ENCODE measurements at places on chromosomes 11 and 22.
A peak's percentile ranks its signal among the peaks of the same experiment; 100 is the strongest.

DNA sequence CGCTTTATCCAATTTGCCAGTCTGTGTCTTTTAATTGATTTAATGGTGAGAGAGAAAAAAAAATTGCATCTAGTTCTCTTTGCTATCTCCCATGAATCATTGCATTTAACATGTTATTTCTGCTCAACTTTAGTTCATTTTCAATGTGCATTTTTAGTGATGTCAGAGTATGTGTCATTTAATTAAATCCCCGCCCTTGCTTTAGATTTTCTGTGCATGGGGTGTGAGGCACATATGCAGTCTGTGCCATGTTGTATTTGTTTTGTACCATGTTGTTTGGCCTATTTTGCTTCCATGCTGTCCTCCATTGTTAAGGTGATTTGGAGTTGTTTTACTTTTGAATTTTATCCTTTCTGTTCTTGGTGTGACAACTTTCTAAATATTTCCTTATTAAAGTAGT, 8.3 kb upstream of the NCR3LG1 start:
- H3K36me3 ChIP-seq = peaks cover 18% of the 10 kb centered on the region
- no peaks in the 10 kb centered on the region for H3K4me1 ChIP-seq
- no peaks in the 10 kb centered on the region for H3K27me3 ChIP-seq
- H3K4me3 ChIP-seq = no peak overlapping the region
- H3K27ac ChIP-seq = no peak overlapping the region
- DNase-seq = no peak

DNA sequence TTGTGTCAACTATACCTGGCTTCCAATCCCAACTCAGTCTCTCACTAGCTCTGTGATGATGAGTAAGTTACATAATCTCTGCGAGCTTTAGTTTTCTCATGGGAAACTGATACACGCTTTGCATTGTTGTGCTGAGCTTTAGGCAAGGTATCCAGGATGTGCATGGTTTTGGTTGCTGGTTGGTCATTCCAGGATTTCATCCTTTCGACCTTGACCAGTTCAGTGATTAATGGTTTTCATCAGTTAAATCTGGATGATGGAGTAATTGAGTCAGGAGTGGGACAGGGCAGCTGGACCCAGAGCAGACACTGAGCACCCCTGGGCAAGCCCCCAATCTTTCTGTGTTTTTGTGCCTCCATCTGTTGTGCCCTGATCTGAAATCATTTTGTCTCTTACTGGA, 417.3 kb upstream of the CADM1 start:
- H3K4me3 ChIP-seq = no peak overlapping the region
- no peaks in the 10 kb centered on the region for H3K4me1 ChIP-seq
- H3K27ac ChIP-seq = no peak overlapping the region
- H3K27me3 ChIP-seq = no peaks in the 10 kb centered on the region
- H3K36me3 ChIP-seq = no peaks in the 10 kb centered on the region
- DNase-seq = no peak

DNA sequence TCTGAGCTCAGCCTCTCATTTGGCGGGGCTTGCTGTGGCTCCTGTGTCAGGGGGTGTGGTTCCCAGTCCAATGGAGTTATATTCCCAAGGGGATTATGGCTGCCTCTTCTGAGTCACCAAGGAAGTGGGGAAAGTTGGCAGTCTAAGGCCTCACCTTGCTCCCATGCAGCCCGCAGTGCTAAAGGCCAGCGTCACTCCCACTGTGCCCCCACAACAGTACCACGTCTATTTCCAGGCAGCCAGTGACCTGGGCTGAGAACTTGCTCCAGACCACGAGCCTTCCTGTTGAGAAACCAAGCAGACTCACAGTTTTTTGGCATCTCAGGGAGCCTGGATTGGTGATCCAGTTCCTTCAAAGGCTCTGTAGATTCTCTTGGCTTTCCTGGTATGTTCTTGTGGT, 45.6 kb downstream of the OR2AT4 start:
- no peaks in the 10 kb centered on the region for H3K4me1 ChIP-seq
- H3K4me3 ChIP-seq = no peak overlapping the region
- H3K27me3 ChIP-seq = peaks cover 18% of the 10 kb centered on the region
- no peak overlapping the region for H3K27ac ChIP-seq
- no peak for DNase-seq

- H3K27ac ChIP-seq = no peak overlapping the region
- H3K36me3 ChIP-seq = no peaks in the 10 kb centered on the region
- H3K27me3 ChIP-seq = peaks cover 86% of the 10 kb centered on the region
- no peak for DNase-seq
- H3K4me3 ChIP-seq = no peak overlapping the region
- peaks cover 6% of the 10 kb centered on the region for H3K4me1 ChIP-seq
These were observed 11.3 kb upstream of the APOL4 start for GRCh38 chr22:36212901-36213300.

GRCh38 chr11:64125676-64126075, 40.2 kb downstream of the MACROD1 start:
- H3K4me3 ChIP-seq = no peak overlapping the region
- H3K4me1 ChIP-seq = peaks cover 16% of the 10 kb centered on the region
- H3K27me3 ChIP-seq = peaks cover 20% of the 10 kb centered on the region
- H3K36me3 ChIP-seq = no peaks in the 10 kb centered on the region

DNA sequence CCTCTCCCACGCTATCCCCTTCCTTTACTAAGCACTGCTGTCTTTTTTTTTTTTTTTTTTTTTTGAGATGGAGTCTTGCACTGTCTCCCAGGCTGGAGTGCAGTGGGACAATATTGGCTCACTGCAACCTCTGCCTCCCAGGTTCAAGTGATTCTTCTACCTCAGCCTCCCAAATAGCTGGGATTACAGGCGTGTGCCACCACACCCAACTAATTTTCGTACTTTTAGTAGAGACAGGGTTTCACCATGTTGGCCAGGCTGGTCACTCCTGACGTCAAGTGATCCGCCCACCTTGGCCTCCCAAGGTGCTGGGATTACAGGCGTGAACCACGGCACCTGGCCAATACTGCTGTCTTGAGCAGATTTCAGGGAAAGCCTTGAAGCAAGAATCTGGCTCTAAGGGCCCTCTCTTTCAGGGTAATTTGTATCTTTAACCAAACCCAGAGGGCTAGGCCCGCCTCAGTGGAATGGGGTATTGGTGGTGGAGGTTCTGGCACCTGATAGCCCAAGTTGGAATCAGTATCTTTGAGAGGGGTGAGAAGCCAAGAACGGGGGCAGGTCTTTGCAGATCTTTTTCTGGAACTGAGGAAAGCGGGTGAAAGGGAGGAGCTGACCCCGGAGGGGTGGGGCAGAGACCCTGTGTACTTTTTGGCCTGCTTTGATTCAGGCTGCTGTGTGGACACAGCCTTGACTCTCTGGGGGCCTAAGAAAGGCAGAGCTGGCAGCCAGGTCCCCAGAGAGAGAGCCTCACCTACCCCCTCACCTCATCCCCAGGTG, 37.0 kb downstream of the TRIOBP start:
- H3K27me3 ChIP-seq = peaks cover 6% of the 10 kb centered on the region
- DNase-seq = no peak
- no peaks in the 10 kb centered on the region for H3K4me1 ChIP-seq
- no peak overlapping the region for H3K27ac ChIP-seq
- no peak overlapping the region for H3K4me3 ChIP-seq

- peaks cover 11% of the 10 kb centered on the region for H3K36me3 ChIP-seq
- no peak overlapping the region for H3K4me3 ChIP-seq
- no peaks in the 10 kb centered on the region for H3K27me3 ChIP-seq
- H3K27ac ChIP-seq = no peak overlapping the region
- H3K4me1 ChIP-seq = no peaks in the 10 kb centered on the region
- DNase-seq = no peak
These were observed 103.8 kb downstream of the FAM168A start for GRCh38 chr11:73493956-73494598.

DNA sequence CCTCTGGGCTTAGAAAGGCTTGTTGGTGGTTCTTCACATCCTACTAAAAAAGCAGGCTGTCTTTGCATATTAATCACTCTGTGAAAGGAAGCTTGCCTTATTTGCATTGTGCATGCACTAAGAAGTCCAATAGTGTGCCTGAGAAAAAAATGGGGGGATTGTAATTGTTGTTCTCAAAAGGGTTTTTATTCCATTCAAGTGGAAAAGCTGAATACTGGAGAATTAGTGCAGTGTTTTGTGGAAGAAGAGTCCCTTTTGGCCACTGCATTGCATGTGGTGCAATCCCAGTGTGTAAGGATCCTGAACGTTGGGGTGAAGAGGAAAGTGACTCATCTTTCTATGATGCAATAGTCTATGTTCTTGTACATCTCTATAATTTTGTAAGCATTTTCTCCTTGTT, 16.5 kb downstream of the NCAM1 start:
- no peaks in the 10 kb centered on the region for H3K27me3 ChIP-seq
- no peak for DNase-seq
- no peak overlapping the region for H3K4me3 ChIP-seq
- H3K36me3 ChIP-seq = no peaks in the 10 kb centered on the region
- no peak overlapping the region for H3K27ac ChIP-seq

DNA sequence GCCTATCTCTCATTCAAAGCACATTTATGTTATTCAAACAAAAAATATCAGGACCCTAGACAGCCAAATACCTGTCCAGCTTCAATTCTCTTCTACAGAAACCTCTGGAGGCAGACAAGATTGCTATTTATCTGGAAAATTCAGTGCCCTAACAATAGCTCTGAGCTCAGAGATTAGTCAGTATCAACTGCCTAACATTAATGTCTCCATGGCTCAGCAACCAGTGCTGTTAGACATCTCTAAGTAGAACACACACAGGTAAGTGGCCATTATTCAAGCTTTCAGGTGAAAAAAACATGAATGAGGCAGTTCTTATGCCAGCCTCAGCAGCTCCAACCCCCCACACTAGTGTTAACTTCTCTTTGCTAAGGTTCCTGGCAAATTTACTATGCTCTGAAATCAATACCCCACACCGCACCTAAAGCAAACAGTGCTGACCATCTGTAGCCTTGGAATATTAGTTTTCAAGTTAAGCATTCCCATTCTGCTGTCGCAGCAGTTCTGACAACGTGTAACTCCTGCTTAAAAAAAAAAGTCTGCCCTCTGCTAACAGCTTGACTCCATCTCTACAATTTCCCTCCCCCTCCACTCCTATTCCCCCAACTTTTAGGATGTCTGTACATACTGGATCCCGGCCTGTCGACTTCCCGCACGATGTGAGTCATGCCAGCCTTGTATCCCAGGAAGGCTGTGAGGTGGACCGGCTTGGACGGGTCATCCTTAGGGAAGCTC, 1.5 kb downstream of the RPL3 start:
- H3K4me3 ChIP-seq = peak overlapping the region; percentile 92
- H3K4me1 ChIP-seq = peaks cover 51% of the 10 kb centered on the region
- peaks cover 60% of the 10 kb centered on the region for H3K36me3 ChIP-seq
- H3K27me3 ChIP-seq = peaks cover 4% of the 10 kb centered on the region
- no peak for DNase-seq

GRCh38 chr11:43738600-43739409, 58.3 kb downstream of the HSD17B12 start:
- no peak for DNase-seq
- H3K27me3 ChIP-seq = no peaks in the 10 kb centered on the region
- H3K4me1 ChIP-seq = no peaks in the 10 kb centered on the region
- H3K4me3 ChIP-seq = no peak overlapping the region

DNA sequence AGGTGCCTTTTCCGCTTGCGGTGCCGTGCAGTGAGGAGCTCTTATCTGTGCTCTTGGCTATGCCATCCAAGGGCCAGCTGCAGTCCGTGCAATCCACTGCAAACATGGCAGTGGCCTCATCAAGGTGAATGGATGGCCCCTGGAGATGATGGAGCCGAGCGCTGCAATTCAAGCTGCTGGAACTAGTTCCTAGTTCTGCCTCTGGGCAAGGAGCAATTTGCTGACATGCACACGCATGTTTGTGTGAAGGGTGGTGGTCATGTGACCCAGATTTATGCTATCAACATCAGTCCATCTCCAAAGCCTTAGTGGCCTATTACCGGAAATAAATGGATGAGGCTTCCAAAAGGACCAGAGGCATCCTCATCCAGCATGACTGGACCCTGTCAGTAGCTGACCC, 3.1 kb upstream of the EHD1 start:
- H3K4me1 ChIP-seq = peaks cover 55% of the 10 kb centered on the region
- peaks cover 11% of the 10 kb centered on the region for H3K36me3 ChIP-seq
- peak overlapping the region; percentile 98 for H3K27ac ChIP-seq
- DNase-seq = no peak
- peak overlapping the region; percentile 94 for H3K4me3 ChIP-seq
- H3K27me3 ChIP-seq = no peaks in the 10 kb centered on the region

GRCh38 chr11:58594826-58595225, 16.0 kb downstream of the ZFP91 start:
- no peak overlapping the region for H3K4me3 ChIP-seq
- no peak overlapping the region for H3K27ac ChIP-seq
- H3K36me3 ChIP-seq = peaks cover 48% of the 10 kb centered on the region
- H3K27me3 ChIP-seq = no peaks in the 10 kb centered on the region
- DNase-seq = no peak

DNA sequence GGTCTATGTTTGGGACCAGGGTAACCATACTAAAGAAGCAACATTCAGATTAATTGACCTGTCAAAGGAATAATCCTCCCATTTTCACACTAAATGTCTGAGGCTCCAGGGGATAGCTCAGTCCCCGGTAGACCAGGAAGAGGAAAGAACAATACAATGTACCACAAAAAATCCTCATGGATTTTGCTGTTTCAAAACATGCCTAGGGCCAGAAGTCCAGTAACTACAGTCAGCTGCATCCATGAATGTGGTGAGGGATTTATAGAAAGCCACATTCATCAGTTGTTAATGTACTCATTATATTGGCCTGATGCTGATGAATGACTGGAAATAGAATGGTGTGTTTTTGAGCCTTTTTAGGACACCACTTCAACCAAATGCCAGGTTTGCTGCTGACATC, 6.9 kb upstream of the ETS1 start:
- peaks cover 10% of the 10 kb centered on the region for H3K27me3 ChIP-seq
- H3K4me3 ChIP-seq = no peak overlapping the region
- H3K27ac ChIP-seq = no peak overlapping the region
- H3K4me1 ChIP-seq = peaks cover 6% of the 10 kb centered on the region
- no peaks in the 10 kb centered on the region for H3K36me3 ChIP-seq

DNA sequence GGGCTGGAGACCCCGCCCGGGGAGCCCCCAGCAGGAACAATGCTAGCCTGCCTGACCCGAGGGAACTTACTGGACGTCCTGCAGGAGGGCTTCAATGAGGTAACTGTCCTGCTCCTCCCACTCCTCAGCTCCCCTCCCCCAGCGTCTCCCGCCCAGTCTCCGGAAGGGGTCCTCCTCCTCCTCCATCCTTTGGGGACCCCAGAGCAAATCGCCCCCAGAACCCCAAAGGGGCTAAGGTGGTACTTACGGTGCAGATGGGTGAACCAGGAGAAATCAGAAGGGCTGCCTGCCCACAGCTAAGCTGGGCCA, 272 bp downstream of the DIXDC1 start:
- peaks cover 4% of the 10 kb centered on the region for H3K27me3 ChIP-seq
- H3K36me3 ChIP-seq = no peaks in the 10 kb centered on the region
- H3K4me3 ChIP-seq = peak overlapping the region; percentile 80
- peaks cover 46% of the 10 kb centered on the region for H3K4me1 ChIP-seq

GRCh38 chr22:42436404-42436803, 4.2 kb upstream of the NFAM1 start:
- no peak for DNase-seq
- no peak overlapping the region for H3K27ac ChIP-seq
- no peaks in the 10 kb centered on the region for H3K36me3 ChIP-seq
- H3K4me3 ChIP-seq = no peak overlapping the region
- peaks cover 78% of the 10 kb centered on the region for H3K27me3 ChIP-seq

All from activated naive CD4-positive, alpha-beta T cell treated with anti-CD3 and anti-CD28 coated beads, Interleukin-2, amount 10 ng/mL, durations not matched to agents 7 days and 5 days (primary cell).